Nephron progenitor cell (in vitro differentiated cells): ENCODE measurements at places on chromosomes 4 and X.
A peak's percentile ranks its signal among the peaks of the same experiment; 100 is the strongest.

- DNase-seq: no peak
Observed at GRCh38 chr4:60913671-60914070, 286.5 kb upstream of the ADGRL3 start.

DNA sequence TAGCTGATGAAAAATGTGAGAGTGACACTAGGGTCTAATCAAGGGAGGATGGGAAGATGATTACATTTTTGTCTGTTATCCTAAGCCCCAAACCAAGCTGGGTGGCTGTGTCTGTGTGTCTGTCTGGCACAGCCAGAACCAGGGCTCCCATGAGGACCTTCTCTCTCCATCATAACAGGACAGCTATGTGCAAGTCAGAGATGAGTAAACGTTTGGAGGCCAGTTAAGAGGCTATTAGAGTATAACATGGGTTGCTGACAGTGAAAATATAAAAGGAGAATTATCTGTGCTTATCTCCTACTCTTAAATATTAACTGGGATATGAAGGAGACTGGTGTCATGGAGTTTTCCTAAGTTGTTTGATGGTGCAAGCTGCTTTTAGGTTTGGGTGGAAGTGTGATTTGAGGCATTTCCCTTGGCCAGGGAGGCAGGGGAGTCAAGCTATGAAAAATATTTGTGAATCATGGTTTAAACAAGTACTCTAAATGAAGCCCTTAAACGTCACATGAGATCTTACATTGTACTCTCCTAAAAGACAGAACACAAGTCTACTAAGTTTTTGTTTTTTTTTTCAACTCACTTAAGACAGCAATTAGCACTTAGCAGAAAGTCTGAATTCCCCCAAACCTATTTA lies 156.2 kb downstream of the ENOX2 start:
- DNase-seq: no peak

- DNase-seq: no peak
Observed at GRCh38 chr4:54585321-54586000, 72.3 kb upstream of the KIT start.

DNA sequence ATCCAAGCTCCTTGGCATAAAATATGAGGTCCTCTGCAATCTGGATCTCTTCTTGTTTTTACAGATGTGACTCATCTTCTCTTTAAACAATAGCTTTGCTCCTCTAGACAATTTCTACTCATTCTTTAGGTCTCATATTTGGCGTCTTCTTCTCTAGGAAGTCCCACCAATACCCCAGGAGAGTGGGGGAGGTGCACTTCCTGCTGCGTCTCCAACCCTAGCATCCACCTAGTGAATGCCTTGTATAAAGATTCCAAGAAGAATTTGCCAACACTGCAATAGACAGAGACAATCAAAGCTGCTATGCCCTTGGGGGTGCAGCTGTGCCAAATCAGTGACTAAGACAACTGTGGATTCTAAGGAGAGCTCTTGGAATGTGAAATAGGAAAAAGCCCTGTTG lies 45.7 kb upstream of the SLC10A7 start:
- DNase-seq: no peak

- no peak for DNase-seq
Observed at GRCh38 chr4:96356591-96357370, 516.9 kb downstream of the PDHA2 start.

GRCh38 chr4:138870737-138871554 lies 144.6 kb upstream of the NOCT start:
- DNase-seq: peak; percentile 74

DNA sequence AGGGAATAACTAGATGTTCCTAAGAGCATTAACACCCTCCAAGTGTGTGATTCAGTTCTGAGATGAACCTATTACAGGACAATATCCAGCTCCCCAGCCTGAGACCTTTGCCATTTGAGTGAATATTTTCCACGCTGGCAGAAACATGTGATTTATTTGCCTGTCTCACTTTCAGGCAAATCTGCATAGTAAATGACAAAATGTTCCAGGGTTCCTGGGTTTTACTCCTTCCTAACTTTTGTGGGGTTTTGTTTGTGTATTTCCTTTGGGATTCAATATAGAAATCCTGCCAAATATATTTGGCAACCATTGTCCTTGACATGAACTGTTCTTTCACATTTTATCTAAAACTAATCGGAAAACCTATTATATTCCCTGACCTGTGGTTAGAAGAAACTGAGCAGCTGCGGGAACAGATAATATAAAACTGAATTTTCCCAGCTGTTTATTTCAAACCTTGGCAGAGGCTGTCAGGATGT lies 12.5 kb downstream of the F8 start:
- no peak for DNase-seq

GRCh38 chr4:77703666-77704065 lies 98.0 kb downstream of the CXCL13 start:
- DNase-seq: no peak

DNA sequence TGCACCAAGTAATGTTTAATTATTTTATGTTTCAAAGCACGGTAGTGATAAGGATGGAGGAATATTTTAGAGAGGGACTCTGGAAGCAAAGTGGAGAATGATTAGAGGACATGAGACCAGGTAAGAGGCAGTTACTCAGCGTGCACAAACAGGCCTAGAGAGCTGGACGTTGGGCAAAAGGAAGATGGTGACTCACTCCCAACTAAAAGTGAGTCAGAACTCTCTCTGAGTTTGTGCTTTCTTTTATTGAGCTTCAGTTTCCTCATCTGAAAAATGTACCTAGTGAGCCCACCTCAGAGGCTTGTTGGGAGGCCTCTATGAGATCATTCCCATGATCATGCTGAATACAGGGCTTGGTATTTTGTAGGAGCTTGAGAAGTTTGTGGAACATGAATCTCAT lies 1.6 kb upstream of the ZC4H2 start:
- no peak for DNase-seq

DNA sequence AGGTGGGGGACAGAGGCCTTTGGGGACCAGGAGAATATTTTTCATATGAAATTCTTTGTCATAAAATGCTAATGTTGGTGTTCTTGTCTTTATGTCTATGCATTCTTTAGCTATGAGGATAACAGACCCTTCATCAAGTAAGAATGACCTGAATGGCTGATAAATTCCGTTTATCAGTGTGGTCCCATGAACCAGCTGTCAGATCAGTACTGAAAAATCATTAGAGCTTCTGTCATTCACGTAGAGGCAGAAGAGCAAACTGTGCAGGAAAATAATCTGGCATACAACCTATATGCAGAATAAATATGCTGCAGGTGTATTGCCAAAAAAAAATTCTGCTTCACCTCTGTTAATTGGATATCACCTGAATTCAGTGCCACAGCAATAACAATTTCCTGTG lies 828.6 kb downstream of the ADGRL3 start:
- DNase-seq: no peak

GRCh38 chr4:121697564-121697963 lies 784 bp upstream of the ANXA5 start:
- no peak for DNase-seq

DNA sequence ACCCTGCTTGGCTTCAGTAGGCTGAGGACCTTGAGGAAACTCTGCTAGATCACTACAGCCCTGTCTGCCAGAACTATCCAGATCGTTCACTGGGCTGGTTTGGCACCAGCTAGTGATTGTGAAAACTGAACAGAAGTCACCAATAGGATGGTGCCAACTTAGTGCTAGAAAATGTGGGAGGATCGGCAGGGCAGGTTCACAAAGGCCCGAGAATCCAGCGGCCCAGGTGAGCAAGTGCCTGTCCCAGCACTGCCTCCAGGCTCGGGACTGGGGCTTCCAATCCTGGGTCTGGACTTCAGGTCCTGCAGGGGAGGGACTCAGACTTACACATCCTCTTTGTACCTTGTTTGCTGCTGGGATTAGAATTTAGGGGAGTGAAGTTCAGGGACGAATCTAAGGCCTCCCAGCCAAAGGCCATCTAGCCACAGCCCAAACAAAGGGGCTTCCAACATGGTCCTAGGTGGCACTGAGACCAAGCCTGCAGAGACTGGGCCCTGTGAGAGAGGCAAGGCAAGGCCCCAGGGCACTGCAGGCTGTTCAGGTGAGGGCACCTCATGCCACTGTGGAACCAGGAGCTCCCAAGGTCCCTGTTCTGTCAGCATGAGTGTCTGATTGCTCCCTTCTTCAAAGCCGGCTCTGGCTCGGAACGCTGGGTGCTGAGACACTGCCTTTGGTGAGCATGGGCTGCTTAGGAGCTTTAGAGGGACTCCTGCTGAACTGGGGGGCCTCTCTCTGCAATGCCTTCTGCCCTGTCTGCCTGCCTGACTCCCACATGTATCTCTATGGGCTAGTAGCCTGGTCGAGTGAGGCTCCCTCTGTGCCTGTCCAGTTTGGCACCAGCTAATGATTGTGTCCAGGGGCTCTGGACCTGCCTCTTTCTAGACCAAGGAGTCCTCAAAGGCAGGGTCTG lies 20.7 kb upstream of the ZNF185 start:
- DNase-seq: no peak

GRCh38 chrX:132843363-132843762 lies 115.1 kb downstream of the HS6ST2 start:
- no peak for DNase-seq

- DNase-seq: no peak
Observed at GRCh38 chr4:1060621-1061020, 49.2 kb downstream of the FGFRL1 start.

DNA sequence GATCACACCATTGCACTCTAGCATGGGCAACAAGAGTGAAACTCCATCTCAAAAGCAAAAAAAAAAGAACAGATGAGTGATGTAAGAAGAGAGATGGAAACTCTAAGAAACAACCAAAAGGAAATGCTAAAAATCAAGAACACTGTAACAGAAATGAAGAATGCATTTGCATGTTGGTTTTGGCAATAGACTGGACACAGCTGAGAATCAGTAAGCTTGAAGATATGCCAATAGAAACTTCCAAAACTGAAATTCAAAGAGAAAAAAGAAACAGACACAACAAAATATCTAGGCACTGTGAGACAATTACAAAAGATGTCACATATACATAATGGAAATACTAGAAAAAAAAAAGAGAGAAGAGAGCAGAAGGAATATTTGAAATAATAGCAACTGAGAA lies 93.7 kb downstream of the BEND2 start:
- no peak for DNase-seq

DNA sequence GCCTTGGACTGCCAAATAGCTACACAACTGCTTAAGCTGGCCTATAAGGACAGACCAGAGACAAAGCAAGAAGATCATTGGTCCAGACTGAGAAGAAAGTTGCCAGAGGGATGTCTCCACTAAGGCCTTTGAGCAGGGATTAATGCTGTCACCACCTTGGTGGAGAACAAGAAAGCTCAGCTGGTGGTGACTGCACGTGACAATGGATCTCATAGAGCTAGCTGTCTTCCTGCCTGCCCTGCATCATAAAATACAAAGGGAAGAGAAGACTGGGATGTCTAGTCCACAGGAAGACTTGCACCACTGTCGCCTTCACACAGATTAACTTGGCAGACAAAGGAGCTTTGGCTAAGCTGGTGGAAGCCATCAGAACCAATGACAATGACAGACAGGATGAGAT lies 40.5 kb upstream of the FAM120C start:
- no peak for DNase-seq

DNA sequence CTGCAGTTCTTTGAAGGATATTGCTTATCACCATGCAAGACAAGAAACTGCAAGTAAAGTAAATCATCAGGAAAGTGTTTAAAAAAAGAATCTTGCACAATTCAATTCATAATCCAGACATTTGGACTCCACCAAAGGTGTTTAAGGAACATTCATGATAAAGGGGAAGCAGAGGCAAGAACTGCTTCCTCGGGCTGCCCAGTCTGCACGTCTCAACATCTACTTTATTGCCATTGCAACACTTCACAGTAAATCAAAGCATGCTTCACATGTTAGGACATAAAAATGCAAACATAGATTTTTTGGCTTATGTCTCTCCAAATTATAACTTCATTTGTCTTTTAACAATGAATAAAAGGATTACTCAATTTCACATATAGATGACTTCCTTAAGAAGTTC lies 42.5 kb downstream of the MID1 start:
- DNase-seq: no peak

GRCh38 chr4:105196523-105197145 lies 50.0 kb downstream of the TET2 start:
- no peak for DNase-seq

DNA sequence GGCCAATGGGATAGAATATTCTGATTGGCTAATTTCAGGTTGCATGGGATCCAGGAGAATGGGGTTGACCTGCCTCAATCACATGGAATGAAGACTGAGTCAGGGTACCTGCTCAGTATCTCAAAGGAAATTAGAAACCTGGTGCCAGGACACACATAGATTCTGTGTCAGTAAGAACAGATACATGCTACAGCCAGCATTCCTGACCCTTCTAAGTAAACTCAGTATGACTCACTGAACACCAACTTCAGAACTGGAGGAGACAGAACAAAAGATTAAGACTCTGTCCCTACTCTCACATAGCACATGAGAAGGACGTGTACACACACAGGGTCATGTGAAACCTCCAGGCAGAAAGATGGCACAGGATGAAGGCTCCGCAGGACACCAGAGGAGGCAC lies 54.5 kb downstream of the FAM184B start:
- DNase-seq: no peak

GRCh38 chr4:138665851-138666250 lies 349.7 kb upstream of the NOCT start:
- DNase-seq: no peak

DNA sequence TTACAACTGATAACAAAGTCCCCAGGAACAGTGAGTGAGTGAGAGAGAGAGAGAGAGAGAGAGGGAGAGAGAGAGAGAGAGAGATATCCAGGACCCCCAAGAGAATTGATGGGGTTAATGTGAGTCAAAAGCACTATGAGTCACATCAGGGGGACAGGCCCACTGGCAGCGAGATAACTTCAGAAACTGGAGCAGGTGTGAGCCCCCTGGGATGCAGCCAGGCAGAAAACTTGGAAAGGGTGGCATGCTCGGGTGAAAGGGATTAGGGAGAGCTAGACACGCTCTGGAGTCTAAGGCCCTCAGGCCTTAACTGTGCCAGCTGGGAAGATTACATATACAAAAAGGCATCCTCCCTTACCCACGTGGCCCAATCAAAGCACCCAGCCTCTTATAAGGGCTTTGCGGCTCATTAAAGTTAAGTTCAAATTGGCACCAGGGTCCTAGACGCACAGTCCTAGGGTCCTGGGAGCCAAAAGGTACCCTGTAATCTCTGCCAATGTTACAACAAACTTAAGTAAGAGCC lies 841 bp downstream of the ACOT9 start:
- peak; percentile 6 for DNase-seq

DNA sequence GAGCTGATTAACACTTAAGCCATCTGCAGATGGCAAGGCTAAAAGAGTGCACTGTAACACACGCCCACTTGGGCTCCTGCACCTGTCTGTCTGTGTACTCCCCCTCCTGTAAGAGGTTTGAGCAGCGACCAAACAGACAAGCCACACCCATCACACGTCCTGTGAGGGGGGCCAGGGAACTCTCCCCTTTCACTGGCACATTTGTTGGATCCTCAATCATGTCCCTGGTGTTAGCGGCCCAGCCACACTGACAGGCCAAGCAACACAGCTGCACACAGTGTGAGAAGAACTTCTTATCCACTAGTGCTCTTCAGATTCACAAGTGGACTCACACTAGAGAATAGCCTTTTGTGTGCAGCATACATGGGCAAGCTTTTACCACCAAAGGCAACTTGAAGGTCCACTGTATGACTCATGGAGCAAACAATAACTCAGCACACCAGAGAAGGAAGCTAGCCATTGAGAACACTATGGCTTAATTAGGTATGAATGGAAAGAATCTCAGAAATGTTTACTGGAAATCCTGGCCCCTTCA lies 29.1 kb upstream of the UTP14A start:
- no peak for DNase-seq
